Thoracic aorta (tissue), 2 donors: ENCODE measurements at places on chromosomes 5 and 9.

DNA sequence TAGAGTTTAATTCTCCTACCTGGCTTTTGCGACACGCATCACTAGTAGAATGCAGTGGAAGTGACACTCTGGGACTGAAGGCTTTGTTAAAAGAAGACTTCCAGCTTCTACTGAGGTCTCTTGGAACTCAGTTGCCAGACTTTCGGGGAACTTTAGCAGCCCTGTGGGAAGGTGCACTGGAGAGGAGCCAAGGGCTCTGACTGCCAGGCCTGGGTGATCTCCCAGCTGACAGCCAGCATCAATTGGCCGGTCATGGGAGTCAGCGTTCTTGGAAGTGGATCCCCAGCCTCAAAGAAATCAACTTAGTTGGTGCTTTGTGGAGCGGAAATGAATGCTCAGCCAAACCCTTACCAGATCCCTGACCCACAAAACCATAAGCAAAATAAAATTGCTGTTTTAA, 87.1 kb downstream of the OSTF1 start:
- no peak for DNase-seq

DNA sequence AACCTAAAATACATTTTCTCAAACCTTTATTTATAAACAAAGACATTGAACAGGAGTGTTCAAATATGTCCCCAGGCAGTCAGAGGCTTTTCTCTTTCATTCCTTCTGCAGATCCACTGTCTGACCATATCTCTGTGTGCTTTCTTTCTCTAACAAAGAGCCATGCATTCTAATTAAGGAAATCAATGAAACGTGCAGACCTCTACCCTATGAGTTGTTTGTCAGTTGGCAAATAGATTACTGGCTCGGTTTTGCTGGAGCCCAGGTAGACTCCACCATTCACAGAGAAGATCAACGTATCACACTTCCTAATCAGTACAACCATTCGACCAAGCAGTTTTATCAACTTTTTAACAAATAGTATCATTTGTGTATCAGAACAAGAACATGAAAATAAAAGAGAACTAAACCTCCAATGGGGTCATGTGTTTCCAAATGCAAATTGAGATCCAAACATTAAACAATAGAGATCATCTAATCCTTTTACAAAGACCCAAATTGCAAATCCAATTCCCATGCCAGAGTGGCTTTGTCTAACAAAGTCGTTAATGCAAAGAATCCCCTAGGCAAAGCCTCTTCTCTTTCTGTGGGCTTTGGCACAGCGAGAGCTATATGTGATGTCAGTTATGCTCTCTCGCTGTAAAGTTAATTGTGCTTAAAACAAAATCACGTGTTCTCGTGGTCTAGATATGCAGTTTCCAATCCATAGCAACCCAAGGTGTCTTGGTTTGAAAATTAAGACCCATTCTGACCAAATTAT, 16.8 kb downstream of the KLF4 start:
- no peak for DNase-seq

DNA sequence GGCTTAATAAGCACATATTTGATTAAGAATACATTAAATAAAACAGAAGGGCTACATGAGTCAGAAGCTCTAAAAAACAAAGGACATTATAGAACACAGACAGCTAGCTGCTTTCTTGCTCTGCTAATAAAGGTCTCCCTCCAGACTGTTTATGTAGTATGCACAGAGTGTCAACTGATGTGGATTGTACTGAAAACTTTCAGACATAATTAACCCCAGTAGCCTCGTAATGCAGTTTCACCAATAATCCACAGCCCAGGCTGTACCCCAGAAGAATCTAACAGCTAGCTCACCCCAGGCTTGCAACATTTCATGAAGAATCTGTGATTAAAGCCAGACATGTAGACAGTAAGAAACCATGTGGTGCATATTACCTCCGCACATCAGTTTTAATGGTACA, 30.8 kb downstream of the FGF10 start:
- DNase-seq: no peak

GRCh38 chr9:33840381-33840780, 23.4 kb downstream of the UBE2R2 start:
- DNase-seq: no peak

DNA sequence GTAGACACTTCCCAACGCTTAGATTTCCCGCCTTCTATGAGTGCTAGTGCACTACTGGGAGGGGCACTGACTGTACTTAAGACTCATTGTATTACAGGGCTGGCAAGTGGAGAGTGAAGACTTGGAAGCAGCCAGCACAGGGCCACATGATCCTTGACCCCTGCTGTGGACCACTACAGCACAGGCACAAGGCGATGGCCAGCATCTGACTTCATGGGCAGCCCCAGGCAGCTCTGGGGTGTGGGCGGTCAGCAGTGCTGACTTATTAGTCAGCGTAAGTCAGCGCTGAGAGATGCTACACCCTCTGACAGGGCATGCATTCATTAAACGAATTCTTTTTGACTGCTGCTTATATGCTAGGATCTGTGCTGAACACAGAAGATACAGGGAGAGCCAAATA, 9.3 kb downstream of the SLC46A2 start:
- DNase-seq: no peak

- DNase-seq: no peak
These were observed 7.7 kb upstream of the TLE4 start for GRCh38 chr9:79564105-79564504.

DNA sequence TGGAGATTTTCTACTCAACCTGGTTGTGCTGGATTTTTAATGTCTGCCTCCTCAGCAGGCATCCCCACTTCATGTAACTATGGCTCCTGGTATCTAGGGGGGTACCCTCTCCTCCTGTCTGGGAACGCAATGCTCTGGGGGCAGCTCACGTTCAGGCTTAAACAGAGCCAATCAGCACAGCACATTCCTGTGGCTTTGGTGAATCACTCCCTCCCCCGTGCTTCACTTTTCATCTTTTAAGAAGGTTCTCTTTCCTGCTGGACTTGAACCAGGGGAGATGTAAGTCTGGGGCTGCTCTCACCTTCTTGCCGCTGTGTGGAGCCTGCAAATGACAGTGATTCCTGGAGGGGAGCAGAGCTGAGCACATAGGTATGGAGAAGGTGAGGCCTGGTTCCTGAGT, 101.2 kb downstream of the MSX2 start:
- DNase-seq: no peak

GRCh38 chr9:76557674-76558225, 98.8 kb downstream of the GCNT1 start:
- DNase-seq: no peak

DNA sequence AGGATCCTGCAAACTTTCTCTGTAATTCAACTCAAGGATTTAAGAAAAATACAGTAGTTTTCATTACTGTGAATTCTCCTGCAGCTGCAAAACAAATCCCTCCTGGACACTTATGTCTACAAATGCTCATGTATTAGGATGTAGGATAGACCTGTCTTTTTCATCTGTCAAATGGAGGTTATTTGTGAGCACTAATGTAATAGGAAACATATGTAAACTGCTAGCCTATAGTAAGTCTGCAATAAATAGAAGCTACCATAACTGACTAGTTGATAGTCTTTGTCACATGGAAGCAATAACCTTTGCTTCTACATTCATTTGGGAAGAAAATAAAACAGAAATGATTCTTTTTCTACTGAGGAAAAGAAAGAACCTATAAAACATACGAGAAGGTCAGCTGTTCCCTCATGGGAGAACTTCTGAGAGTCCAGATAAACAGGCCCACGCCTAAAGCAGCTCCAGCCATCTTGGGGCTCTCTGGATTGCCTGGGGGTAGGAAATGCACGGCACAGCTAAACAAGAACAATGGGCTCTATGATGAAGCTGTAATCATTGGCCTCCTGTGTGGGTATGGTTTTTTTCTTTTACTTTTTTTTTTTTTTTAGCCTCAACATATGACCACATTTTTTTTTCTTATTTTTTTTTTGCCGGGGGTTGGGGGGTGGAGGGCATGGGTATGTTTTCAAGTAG, 6.2 kb downstream of the KCNV2 start:
- DNase-seq: no peak

- no peak for DNase-seq
These were observed 321.1 kb downstream of the ARRDC3 start for GRCh38 chr5:91061946-91062562.

GRCh38 chr9:8895106-8895860, 1095.7 kb upstream of the DMAC1 start:
- no peak for DNase-seq

DNA sequence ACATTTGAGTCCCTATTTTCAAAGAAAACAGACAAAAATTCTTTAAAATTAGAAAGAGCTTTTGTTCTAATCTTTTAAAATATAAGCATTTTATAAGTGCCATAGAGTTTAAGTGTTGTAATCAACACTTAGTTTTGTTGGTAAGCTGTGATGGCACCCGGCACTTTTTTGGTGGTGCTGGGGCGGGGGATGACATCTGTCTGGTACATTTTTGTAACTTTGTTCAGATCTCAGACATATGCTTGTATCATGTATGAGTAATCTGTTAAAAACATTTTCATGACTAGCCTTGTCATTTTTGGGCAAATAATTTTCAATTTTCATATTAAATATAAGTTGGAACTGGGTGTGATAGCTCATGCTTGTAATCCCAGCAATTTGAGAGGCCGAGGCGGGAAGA, 51.7 kb downstream of the UBAP1 start:
- DNase-seq: no peak

DNA sequence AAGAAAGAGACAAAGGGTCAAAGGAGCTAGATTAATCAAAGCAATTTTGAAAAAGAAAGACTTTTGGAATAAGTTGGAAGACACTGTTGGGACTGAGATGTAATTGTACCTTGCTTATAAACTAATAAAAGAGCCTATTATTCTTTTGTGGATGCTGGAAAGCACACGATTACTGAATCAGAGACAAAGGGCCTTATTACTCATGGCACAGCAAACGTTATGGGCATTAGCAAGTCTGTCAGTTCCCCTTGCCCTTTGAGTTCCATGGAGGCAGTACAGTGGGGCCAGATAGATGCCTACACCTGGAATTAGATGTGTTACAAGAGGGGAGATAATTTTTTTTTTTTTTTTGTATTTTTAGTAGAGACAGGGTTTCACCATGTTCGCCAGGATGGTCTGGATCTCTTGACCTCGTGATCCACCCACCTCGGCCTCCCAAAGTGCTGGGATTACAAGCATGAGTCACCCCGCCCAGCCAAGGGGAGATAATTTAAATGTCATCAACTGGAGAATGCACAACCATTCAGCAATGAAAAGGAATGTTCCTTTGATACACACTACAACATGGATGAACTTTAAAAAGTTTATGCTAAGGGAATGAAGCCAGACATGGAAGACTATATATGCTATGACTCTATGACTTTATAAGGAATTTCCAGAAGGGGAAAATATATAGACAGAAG, 128.9 kb downstream of the STARD4 start:
- DNase-seq: no peak

DNA sequence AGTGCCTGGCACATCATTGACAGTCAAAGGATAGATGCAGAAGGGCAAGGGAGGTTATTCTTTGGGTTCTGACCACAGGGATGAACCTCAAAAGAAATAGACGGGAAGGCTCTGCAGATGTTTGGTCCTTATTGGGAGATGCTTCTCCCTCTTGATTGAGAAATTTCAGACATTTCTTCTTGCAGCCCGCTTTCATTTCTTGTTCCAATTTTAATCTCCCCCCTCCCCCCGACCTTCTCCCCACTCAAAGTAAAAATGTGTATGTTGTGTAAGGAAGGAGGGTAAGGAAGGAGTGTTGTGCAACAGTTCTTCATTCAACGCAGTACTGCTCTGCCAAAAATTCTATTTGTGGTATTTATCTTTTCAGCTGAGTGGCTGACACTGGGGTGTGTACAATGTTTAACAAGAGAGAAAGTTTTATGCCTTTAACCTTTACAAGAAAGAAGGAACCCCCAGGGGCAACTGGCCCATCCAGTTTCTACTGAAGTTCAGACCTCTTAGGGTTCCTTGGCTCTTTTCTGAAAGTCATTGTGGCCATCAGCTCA, 46.3 kb upstream of the TNFSF15 start:
- DNase-seq: no peak

GRCh38 chr5:127418367-127418766, 99.1 kb upstream of the PRRC1 start:
- DNase-seq: no peak

DNA sequence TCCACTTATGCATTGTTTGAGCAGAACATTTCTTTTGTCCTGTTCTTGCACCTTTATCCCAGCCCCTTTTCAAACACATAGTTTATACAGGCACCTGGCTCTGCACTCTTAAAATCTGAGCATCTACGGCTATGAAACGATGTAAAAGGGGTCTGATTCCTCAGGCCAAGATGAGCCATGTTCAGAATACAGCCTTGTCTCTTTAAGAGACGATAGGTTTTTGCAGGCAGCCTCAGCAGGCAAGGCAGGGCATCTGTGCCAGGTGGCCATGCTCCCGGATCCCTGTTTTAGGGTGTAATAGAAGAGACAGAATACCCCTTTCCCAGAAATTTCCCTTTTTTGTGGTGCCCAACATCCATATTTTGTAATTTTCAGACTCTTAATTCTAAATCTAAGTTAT, 89.1 kb upstream of the NFIB start:
- no peak for DNase-seq

DNA sequence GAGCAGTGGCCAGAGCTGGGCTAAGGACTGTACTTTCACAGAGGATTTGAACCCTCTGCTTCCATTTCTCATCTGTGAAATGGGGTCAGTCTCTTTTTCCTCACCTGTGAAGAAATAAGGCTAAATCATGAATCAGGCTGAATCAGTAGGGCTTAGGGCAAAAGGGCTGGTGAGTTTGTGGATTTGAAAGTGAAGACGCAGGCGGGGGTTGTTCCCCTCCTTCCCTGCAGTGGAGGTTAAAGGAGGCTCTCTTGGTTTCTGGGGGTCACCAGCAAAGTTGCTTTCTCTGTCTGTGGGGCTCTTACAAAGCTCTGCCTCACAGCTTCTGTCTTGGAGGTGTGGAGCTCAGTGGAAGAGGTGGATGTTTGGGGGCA, 17.6 kb upstream of the NDST1 start:
- DNase-seq: no peak

DNA sequence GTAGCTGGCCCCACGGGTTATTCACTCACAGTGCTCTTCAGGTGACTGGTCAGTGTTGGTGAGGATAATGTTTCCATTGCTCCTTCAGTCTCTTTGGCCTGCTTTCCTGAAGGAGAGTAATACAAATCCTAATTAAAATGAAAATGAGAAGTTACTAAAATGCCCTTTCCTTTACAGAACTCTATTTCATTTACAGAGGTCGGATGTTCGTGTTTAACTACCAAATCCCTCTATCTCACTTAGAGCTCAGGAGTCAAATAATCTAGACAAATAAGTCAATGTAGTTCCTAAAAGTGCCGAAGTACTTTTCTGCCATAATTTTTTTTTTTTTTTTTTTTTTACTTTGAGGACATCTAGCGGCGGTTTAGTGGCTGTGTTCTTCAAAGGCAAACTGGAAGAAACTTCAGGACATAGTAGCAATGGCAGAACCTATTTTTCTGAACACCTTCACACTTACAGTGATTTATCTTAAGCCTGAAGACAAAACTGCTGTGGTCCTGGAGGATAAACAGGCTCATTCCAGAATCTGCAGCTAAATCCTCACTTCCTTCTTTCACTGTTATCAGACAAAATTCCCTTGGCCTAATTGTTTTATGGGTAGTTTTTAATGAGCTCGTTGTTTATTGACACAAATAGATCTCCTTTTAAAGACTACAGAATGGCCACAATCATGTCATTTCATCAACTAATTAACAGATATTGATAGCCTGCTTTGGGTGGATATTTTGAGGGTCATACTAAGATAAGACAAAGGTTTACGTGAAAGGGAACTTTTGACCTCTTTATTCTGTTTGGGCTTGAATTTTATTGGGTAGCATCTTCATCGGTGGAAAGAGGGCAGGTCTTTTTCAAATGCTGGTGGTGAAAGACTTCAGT, 207.6 kb upstream of the DMRTA1 start:
- no peak for DNase-seq

- no peak for DNase-seq
These were observed 12.9 kb upstream of the COL15A1 start for GRCh38 chr9:98930792-98931191.

GRCh38 chr5:58106754-58107410, 353.0 kb downstream of the PLK2 start:
- DNase-seq: no peak
